GM03348 (cell line): ENCODE measurements at places on chromosomes 2 and 18.

DNA sequence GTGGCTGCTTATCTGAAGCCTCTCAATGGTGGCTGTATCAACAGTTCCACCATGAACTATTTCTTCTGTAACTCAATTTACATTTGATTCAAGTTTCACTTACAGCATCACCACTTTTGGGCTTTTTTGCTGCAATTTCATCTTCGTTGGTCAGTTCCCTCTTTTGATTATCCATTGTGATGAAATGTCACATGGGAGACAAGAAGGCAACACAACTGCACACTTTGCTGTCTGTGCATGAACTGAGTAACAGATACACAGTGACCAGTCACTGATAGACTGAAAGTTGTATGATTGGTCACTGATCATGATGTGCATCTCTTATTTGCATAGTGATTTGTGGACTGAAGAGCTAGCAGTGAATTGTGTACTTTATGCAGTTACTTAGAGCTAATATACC lies 130.7 kb upstream of the RNF152 start:
- DNase-seq = no peak

GRCh38 chr2:53312181-53312580 lies 455.4 kb upstream of the CHAC2 start:
- no peak for DNase-seq

DNA sequence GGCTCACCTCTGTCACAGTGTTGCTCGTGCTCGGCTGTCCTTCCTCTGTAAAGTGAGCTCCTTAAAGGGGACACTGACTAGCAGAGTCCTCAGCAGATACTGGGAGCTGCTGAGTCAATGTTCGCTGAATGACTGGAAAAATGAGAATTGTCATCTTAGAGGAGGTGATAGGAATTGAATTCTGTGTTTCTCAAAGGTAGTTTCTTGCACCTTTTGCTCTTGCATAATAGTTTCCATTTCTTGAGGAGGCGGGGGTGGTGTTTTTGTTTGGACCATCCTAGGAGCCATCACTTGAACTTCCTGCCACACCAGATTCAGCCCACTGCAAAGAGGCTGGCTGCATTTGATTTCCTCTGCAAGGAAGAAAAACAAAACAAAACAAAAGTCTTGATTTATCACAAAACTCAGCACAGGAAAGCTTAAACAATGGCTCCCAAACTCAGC lies 11.4 kb upstream of the RFX8 start:
- DNase-seq = no peak

GRCh38 chr2:128158176-128158575 lies 67.2 kb downstream of the UGGT1 start:
- no peak for DNase-seq

DNA sequence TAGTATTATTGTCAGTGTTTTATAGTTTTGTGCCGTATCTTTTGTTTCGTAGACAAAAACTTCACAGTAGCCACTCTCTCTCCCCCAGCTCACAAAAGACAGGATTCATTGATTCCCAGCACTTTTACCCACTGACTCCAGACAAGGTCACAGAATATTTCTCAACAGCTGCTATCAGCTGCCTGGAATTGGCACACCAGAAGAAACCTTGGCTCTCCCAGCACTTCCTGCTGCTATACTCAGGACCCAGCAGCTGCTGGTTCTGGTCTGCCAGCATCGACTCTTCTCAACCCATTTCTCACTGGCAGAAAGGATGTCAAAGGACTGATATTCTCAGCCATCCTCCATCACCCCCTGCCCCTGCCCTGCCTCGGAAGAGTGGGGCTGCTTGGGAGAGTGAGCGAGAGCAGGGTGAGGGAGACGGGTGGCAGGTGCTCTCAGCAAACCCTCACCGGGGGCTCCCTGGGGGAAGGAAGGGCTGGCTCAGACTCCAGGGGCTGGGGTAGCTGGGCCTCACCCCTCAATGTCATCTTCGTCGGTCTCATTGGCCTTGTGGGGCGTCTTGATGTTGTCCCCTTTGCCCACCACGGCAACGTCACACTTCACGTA lies 6.1 kb upstream of the OTOF start:
- no peak for DNase-seq

GRCh38 chr2:217964275-217965161 lies 38.3 kb downstream of the TNS1 start:
- DNase-seq = no peak

DNA sequence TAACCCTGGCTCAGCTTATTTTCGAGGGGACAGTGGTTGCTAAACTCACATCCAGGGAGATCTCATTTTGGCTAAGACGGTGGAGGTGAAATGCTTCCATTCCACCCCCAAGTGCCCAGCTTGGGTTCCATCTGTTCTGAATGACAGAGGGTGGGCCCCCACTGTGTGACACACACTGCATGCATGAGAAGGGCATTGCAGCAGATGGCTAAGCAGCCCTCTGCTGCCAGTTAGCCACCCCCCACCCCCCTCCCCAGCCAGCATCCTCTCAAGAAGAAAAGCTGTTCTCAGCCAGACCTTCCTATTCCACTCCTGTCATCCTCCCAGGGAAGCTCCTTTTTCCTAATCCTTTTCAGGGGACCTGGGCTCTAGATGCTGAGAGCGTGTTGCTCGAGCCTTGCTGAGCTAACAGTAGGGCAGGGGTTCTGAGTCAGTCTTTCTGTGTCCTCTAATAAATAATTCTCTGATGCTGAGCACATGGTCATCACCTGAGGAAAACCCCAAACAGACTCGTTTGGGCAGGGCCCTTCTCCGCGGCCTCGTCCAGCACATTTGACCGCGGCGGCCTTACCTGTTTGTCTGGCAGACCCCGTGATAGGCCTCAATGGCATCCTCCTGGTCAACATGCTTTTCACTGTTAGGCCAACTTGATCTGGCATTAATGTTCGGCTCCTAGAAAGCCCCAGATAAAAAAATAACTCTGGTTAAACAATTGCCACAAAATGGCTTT lies 49.5 kb upstream of the ACAA2 start:
- DNase-seq = no peak

DNA sequence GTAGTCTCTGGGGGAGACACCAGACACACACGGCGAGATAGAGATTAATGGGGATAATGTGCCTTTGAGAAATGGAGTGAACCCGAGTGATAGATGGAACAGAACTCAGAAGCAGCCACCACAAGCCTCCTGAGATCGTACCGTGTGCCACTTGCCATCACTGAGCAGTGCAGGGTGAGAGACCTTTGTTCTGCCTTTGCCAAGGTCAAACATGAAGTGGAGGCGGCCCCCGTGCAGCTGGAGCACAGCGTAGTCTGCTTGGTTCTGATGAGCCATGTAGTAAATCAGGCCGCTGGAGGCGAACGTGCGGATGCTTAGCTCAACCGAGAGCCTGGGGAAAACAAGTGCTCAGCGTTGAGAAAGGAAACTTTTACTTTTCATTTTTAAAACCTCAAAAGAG lies 167.0 kb downstream of the LAMA1 start:
- no peak for DNase-seq

DNA sequence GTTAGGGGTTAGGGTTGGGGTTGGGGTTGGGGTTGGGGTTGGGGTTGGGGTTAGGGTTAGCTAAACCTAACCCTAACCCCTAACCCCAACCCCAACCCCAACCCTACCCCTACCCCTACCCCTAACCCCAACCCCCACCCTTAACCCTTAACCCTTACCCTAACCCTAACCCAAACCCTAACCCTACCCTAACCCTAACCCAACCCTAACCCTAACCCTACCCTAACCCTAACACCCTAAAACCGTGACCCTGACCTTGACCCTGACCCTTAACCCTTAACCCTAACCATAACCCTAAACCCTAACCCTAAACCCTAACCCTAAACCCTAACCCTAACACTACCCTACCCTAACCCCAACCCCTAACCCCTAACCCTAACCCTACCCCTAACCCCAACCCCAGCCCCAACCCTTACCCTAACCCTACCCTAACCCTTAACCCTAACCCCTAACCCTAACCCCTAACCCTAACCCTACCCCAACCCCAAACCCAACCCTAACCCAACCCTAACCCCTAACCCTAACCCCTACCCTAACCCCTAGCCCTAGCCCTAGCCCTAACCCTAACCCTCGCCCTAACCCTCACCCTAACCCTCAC lies 24.1 kb upstream of the RABL2A start:
- no peak for DNase-seq

DNA sequence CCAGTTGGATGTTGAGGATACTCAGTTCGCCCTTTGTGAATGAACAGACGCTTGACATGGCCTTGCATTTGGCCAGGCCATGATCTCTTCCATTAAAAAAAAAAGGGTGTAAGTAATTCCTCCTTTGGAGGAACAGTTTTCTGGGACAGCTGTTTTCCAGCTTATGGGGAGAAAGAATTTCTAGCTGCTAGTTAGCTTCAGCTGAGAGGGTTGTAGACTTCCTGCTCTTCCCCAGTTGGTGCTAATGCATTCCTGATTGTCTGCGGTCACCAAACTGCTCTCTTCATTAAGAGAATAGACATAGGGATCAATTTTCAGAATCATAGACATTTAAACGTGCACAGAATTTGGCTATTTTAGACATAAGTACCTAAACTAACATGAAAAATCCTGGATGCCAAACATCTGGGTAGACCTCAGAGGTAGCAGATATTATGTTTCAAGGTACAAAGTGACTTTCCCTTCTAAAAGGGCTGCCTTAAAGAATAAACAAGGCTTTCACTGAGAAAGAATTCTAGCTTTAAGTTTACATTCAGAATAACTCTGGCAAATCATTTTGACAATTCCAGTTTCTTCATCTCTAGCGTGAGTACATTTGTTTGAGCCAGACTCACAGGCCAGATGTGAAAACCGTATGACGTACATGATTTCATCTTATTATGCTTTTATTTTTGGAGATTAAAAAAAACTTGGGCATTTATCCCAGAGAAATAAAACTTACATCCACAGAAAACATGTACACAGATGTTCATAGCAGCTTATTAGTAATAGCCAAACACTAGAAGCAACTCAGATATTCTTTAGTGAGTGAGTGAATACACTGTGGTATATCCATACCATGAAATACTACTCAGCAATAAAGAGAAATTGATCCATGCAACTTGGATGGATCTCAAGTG lies 71.2 kb downstream of the MAIP1 start:
- DNase-seq = peak; percentile 50

DNA sequence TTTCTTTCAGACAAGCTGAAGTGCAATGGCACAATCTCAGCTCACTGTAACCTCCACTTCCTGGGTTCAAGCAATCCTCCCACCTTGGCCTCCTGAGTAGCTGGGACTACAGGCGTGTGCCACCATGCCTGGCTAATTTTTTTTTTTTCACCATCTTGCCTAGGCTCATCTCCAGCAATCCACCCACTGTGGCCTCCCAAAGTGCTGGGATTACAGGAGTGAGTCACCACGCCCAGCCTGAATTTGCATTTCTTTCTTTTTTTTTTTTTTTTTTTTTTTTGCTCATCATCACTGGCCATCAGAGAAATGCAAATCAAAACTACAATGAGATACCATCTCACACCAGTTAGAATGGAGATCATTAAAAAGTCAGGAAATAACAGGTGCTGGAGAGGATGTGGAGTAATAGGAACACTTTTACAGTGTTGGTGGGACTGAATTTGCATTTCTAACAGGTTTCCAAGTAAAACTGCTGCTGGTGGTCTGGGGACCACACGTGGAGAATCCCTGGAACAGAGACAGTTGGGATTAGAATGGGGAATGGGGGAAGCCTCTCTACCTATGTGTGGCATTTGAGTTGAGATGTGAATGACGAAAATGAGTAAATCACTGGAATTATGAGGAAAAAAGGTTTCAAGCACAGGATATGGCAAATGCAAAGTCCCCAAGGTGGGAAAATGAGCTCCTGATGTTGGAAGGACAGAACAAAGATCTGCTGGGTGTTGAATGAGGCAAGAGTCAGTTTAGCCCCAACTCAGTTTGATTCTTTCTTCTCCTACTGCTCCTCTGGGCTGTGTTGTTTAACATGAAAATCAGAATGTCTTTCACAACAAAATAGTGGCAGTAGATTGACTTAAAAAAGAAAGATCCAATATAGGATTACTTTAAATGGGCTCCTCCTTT lies 88.8 kb upstream of the MAP4K4 start:
- no peak for DNase-seq

- no peak for DNase-seq
Observed at GRCh38 chr18:11047156-11047555, 102.2 kb downstream of the PIEZO2 start.

- no peak for DNase-seq
Observed at GRCh38 chr2:47518497-47519146, 115.7 kb downstream of the MSH2 start.

DNA sequence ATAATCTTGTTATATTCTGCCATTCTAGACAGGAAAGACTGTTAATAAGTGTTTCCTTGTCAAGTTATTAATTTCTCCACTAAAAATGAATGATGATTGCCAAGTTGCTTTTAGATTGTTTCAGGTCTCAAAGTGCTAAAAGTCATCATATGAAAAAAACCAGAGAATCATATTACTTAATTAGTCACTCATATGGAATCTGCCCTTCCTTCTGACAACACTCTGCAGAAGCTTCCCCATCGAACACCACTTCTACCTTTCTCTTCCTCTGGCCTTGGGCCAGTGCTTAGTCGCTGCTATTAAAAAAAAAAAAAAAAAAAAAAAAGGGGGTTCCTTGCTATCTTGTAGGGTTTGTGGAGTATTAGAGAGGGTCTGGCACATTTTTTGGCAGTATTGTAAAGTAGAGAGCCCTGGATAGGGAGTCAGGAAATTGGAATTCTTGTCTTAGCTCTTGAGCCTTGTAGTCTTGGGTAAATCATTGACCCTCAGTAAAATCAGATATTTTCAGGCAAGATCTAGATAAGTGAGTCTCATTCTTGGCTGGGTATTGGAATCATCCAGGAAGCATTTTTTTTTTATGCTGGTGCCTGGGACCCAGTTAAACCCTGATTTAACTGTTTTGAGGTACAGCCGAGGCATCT lies 141.7 kb upstream of the CCDC68 start:
- DNase-seq = peak; percentile 39

DNA sequence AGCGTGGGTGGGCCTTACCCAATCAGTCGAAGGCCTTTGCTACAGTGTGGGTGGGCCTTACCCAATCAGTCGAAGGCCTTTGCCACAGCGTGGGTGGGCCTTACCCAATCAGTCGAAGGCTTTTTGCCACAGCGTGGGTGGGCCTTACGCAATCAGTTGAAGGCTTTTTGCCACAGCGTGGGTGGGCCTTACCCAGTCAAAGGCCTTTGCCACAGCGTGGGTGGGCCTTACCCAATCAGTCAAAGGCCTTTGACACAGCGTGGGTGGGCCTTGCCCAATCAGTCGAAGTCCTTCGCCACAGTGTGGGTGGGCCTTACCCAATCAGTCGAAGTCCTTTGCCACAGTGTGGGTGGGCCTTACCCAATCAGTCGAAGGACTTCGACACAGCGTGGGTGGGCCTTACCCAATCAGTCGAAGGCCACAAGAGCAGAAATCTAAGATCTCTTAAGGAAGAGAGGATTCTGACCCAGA lies 16.3 kb upstream of the GAL3ST2 start:
- DNase-seq = no peak

- no peak for DNase-seq
Observed at GRCh38 chr2:151638191-151638933, 95.9 kb downstream of the NEB start.

DNA sequence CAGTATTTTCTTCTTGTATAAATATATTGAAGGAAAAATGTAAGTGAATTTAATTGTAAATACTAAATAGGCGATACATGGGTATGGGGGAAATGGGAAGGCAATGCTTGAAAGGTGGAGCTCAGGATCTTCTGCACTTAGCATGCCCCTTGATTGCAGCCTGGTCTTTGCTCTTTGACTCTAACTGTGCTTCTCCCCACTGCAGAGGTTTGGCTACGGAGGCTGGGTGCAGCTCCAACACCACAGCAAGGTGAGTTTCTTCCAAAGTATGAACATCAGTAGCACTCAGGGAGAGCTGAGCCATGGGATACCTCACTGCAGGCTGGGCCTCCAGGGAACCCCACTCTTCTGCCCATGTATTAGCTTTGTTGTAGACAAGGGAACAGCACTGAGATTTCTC lies 6.6 kb downstream of the ACMSD start:
- no peak for DNase-seq
